ENCODE measurements at places on chromosomes 5 and 9.

DNA sequence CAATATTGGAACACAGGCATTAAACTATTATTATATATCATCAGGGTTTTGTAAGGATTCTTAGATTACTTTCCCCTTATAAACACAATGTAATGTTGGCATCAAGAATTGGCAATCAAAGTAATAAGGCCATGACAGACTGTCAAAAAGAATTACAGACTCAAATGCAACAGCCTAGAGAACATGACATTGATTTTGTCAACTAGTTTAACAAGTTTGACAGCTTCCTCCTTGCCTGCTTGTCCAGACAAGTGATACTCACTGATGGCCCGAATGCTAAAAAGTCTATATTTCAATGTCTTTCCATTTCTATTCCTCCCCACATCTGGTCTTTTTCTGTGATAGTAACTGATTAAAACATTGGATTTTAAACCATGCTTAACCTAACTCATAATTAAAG is 6.4 kb upstream of the ANKRD31 start:
- DNase-seq: no peak

GRCh38 chr5:96254980-96255691 is 177.9 kb downstream of the PCSK1 start:
- DNase-seq: peak; percentile 93

GRCh38 chr5:12675959-12676358 is 771.7 kb upstream of the CTNND2 start:
- no peak for DNase-seq

GRCh38 chr9:3397766-3398165 is 128.0 kb downstream of the RFX3 start:
- no peak for DNase-seq

DNA sequence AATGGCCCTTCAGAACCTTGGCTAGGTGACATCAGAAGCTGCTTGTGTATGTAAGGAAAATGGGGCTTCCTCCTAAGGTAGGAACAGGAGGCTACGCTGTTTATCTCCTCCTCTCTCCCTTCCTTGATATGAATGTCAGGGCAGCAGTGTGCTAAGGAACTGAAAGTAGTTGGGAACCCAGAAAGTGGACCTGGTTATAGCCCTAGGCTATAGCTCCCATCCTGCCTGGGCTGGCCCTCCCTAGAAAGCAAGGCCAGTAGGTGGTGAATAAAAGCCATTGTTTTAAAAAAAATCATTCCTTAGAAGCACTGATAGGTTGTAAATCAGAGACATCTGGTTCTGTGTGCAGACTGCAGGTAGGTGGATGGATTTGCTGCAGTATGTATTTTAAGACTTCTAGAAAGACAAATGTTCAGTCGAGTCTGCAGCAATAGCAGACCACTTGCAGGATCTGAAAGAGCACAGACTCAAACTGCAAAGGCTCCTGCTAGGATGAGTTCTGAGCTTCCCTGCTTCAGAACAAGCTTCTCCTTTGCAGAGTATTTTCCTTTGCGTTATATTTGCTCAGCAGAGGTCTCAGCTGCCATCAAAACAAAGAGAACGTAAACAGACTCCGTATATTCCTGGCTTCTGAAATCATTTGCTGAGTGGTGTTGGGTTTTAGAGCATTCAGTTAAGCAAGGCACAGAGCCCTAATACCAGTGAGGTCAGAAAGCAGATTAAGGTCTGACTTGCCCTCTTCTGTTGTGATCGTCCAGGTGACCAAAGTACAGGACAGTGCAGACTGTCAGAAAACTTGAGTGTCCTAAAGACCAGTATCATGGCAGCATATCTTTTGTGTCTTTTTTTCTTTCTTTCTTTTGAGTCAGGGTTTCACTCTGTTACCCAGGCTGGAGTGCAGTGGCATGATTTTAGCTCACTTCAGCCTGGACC is 20.1 kb upstream of the CFAP157 start:
- DNase-seq: no peak

DNA sequence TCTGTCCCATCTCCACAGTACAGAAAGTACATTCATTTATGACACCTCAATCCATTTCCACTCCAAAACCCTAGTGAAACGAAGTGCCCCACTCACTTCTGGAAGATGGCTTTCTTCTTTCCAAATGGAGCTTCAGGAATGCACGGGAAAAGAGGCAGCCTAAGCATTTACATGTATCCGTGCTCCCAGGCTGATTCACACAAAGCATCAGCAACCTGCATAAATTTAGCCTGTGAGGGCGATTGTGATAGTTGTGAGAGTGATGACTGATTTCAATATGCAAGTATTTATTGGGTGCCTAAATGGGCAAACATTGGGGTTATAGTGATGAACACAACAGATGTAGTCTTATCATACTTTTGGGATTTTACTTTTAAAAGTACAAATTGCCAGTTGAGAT is 86.6 kb downstream of the PLPPR1 start:
- DNase-seq: no peak

GRCh38 chr9:95627802-95628201 is 111.0 kb upstream of the PTCH1 start:
- no peak for DNase-seq

DNA sequence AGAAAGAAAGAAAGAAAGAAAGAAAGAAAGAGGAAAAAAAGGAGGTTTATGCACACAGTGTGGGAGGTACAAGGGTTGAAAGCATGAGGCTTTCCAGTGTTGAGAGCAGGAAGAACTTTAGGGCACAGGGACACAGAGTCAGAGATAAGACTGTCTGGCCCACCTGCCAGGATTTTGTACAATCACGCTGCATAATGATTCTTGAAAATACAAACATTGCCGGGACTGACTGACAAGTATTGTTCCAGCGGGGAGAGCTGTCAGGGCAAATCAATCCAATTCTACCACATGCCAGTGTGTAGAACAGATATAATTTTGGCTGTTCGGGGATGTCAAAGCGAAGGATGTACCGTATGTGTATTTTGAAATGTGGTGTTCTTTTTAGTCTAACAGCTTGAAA is 254.7 kb downstream of the NTRK2 start:
- DNase-seq: no peak

- no peak for DNase-seq
Observed at GRCh38 chr9:4755026-4755609, 14.1 kb upstream of the AK3 start.

DNA sequence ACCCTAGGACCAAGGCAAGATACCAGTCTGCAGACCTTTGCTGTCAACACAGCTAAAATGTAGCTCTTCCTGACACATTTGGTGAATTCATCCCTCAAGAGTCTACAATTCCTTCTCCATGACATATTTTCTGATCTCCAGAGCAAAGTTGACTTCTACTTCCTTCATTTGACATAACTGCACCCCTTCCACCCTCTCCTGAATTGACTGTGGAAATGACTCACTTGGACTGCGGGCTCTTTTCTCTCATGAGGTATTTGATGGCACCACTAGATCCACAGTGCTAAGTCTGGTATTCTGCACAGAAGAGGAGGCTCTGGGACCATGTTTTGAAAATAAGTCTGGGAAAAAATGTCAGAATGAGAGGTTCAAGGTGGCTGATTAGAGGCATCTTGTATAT is 338.4 kb upstream of the TRPC7 start:
- DNase-seq: no peak

DNA sequence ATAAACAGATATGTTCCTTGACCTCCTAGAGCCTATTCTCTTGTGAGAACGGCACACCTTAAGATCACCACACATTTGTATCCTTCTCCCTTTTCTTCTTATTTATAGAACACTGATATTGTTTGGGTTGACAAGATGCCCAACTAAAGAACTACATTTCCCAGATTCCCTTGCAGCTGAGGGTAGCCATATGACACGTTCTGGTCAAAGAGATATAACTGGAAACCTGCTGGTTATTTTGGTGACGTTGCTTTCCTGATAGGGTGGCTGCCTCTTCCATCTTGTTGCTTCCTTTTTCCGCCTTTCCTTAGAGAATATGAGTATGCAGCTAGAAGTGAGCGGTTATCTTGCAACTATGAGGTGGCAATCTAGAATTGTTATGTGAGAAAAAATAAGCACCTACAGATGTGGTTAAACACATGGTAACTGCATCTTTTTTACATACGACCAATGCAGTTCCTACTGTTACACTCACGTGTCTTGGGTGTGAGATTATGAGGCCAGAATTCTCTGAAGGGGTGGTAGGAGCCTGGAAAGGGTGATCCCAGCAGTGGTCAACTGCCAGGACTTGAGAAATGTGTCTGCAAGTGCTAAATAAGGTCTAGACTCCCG is 72.9 kb downstream of the SEC61B start:
- DNase-seq: peak; percentile 12

- no peak for DNase-seq
Observed at GRCh38 chr9:127794001-127794791, 8.4 kb downstream of the CDK9 start.

DNA sequence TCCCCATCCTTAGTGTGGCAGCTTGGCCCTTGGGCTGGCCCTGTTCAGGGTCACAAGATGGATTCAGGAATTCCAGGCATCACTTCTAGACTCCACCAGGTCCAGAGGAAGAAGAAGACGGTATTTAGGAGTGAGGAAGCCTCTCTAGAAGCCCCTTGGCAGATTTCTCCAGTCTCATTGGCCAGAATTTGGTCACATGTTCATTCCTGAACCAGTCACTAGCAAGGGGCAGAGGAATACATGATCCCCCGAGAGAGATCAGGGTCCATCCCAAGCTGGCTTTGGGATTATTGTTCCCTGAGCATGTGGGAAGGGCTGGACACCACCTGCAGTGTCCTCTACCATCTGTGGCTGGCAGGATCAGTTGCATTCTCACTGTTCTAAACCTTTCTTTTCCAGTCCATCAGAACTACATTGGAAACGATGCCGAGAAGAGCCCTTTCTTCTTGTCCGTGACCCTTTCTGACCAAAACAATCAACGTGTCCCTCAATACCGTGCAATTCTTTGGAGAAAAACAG is 48.5 kb downstream of the GARNL3 start:
- DNase-seq: no peak

GRCh38 chr9:124284940-124285441 is 27.2 kb downstream of the NEK6 start:
- peak; percentile 57 for DNase-seq

DNA sequence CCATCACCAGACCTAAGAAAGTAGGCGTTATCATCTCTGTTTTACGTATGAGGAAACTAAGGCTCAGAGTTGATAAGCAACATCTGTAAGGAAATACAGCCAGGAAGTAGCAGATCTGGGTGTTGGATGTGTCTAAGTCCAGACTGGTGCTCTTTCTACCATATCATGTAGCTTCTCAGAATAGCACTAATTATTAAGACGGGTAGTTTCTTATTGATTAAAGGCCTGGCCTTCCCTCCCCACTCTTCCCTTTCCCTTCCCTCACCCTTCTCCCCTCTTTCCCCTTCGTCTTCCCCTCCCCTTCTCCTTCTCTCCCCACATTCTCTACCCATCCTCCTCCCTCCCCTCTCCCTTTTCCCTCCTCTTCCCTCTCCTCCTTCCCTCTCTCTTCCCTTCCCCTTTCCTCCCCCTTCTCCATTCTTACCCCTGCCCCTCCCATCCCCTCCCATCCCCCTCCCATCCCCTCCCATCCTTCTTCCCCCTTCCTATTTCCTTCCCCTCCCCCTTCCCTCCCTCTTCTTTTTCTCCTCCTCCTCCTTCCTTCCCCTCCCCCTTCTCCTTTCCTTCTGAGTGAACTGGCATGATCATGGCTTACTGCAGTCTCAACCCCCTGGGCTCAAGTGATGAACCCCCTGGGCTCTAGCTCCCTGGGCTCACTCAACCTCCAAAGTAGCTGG is 79.4 kb downstream of the SNX24 start:
- no peak for DNase-seq

DNA sequence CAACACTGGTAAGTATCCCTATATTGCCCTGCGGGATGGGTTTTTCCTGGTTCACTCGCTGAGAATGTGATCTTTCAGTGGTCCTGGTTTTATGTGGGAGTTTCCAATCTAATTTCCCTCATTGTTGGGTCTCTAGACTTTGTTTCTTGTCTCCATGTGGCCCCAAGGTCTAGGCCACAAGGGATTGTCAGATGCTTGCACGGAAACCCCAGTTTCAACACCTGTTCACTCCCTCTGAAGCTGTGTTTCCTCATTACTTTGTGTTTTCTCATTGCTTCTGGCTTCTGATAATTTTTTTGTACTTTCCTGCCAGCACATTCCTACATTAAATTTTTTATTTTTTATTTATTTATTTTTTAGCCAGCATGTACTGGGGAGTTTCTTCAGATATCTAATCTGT is 191.5 kb downstream of the TTLL11 start:
- no peak for DNase-seq

DNA sequence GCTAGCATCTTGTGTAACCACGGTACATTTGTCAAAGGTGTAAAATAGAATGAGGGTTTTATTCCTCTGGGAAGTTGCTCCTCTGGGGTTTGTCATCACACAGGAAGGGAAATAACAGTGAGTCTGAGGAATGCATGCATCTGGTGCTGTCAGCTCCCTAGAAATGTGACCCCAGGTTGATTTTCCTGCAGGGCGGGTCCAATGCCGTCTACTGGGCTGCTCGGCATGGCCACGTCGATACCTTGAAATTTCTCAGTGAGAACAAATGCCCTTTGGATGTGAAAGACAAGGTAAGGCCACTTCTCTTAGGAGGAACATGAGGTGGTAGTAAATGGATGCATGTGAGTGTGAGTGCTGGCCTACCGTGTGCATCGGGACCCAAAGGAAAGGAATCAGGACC is 78.8 kb upstream of the CTSL start:
- no peak for DNase-seq

DNA sequence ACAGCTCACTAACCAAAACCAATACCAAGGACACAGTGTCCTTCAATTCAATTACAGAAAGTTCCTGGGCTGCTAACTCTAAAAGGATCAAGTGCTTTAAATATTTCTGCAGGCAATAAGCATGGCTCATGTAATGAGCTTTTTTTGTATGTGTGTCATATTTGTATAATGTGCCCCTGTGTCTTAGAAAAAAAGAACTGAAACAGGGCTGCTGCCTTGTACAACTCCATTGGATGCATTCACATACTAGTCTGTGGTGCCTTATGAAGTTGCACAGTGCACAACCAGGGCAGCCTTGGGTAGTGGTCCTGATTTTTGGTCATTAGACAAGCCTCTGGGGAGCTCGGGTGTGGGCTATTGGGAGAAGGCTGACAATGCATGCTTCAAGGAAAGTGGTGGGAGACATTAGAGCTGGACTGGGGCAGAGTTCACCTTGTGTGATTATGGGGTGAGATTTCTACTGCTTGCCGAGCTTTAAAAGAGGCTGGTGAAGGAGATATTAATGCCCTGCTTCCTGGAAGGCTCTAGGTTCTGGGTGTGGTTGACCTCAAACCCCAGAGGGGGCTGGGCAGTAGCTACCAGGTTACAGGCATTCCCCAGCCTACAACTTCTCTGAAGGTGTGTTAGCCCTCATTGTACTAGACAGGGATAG is 3.6 kb upstream of the CPEB4 start:
- DNase-seq: no peak

- no peak for DNase-seq
Observed at GRCh38 chr5:125219710-125220109, 473.3 kb upstream of the ZNF608 start.

- no peak for DNase-seq
Observed at GRCh38 chr5:91357012-91357634, 26.0 kb downstream of the ARRDC3 start.

DNA sequence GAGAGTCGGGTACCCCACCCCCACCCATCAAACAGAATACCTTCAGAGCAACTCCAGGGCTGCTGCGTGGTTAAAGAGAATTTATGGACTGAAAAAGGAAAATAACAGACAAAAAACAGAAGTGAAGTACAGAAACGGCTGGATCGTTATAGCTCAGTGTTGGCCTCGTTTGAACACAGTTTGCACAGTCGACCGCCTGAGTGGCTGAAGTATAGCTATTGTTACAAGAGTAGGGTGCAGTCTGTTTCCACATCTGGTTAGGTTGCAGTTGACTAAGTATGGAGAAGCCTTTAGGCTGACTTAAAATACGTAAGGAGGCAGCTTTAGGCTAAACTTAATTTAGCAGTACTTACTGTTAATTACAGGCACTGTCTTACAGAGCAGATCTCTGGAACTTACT is 121.2 kb downstream of the GCNT1 start:
- DNase-seq: no peak
